NCI-H460 (cell line): ENCODE measurements at places on chromosomes 12 and 14. TPM values are rescaled to one million over a fixed set of nuclear protein-coding genes. Genes with fewer than 3 reads are reported as not detected.

GRCh38 chr12:107468182-107468581 lies 217.4 kb upstream of the PWP1 start:
- DNase-seq, result no peak

Gene ARMH4
- 0.23 and 1.2 TPM in 2 replicates for total RNA-seq

Gene BCL2L2
- total RNA-seq, result 21.2 and 25.9 TPM in 2 replicates

GRCh38 chr14:32250681-32251080 lies 47.6 kb upstream of the RNU6-8 start:
- DNase-seq, result no peak

Gene DHRS4L2
- total RNA-seq, result 19.4 and 21.7 TPM in 2 replicates

- DNase-seq, result no peak
These were observed 32.1 kb upstream of the STON2 start for GRCh38 chr14:81432219-81432661.

Gene TAS2R10
- total RNA-seq, result 0.25 TPM in 1 of 2 replicates, not detected in the other

- DNase-seq, result no peak
These were observed 70.4 kb downstream of the CHGA start for GRCh38 chr14:92993302-92993701.

Gene CRACR2A
- total RNA-seq, result 4.2 and 4.9 TPM in 2 replicates

DNA sequence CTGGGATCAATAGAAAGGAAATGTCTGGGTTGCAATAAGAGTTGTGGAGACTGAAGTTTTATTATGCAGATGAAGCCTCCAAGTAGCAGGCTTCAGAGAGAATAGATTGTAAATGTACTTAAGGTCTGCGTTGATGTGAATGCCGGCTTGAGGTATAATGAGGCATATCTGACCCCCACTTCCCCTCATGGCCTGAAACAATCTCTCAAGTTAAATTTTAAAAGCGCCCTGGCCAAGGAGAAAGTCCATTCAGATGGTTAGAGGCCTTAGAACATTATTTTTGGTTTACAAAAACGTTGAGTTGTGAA lies 28.3 kb upstream of the HIGD1C start:
- no peak for DNase-seq

Gene GALNT6
- total RNA-seq, result not detected in 2 replicates

DNA sequence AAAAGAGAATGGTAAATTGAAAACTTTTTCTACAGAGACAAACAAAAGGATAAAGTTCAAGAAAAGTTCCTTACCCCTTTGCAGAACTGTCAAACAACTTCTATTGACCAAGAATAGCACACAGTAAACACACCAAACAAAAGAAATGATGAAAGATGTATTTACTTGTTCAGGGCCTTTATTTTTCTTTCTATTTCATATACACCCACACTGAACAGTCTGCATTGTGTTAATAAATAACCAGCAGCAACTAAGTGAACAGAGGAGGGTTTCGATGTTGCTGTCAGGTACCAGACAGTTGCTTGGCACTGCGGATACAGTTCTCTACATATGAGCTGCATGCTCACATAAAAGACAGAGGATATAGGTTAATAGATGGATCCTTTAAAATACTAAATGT lies 122.1 kb downstream of the SOX5 start:
- DNase-seq, result no peak

GRCh38 chr14:49574038-49574437 lies 12.1 kb downstream of the RPS29 start:
- no peak for DNase-seq

Gene RAD52
- total RNA-seq, result 20.7 and 23.4 TPM in 2 replicates

GRCh38 chr14:99179946-99180345 lies 92.1 kb downstream of the BCL11B start:
- DNase-seq, result no peak

Gene TRHDE
- total RNA-seq, result not detected in 2 replicates

GRCh38 chr12:120925740-120926563 lies 21.8 kb upstream of the SPPL3 start:
- no peak for DNase-seq

Gene KRT4
- total RNA-seq, result not detected in 2 replicates

DNA sequence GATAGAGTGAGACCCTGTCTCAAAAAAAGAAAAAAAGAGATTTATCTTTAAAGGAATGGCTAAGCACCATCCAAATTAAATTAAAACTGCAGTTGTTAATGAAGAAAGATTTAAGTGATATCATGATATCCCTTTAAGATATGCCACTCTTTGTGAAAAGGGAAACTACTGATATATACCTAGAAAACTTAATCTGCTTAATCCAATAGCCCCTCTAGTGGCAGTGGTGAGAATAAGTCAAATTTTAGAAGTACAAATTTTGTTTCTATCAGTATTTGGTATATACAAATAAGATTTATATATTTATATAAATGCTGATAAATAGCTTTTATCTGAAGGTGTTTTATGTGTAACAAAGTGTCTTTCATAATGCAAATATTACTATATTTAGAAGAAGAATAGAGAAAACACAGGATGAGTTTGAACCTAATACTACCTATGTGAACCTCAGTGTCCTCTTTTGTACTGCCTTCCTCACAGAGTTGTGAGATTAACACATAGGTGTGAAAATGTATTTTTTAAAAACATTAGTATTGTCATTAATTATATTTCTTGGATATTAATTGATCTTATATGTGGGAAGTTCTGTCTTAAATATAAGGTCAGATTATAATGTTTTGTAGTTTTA lies 51.4 kb upstream of the GARIN2 start:
- DNase-seq, result peak; percentile 5

Gene MYF6
- not detected in 2 replicates for total RNA-seq

GRCh38 chr12:77167801-77168200 lies 102.4 kb upstream of the E2F7 start:
- DNase-seq, result no peak

GRCh38 chr14:41865894-41866293 lies 259.2 kb downstream of the LRFN5 start:
- no peak for DNase-seq

Gene NT5DC3
- 11.2 and 15.1 TPM in 2 replicates for total RNA-seq

Gene LRFN5
- total RNA-seq, result 0.84 and 0.95 TPM in 2 replicates

DNA sequence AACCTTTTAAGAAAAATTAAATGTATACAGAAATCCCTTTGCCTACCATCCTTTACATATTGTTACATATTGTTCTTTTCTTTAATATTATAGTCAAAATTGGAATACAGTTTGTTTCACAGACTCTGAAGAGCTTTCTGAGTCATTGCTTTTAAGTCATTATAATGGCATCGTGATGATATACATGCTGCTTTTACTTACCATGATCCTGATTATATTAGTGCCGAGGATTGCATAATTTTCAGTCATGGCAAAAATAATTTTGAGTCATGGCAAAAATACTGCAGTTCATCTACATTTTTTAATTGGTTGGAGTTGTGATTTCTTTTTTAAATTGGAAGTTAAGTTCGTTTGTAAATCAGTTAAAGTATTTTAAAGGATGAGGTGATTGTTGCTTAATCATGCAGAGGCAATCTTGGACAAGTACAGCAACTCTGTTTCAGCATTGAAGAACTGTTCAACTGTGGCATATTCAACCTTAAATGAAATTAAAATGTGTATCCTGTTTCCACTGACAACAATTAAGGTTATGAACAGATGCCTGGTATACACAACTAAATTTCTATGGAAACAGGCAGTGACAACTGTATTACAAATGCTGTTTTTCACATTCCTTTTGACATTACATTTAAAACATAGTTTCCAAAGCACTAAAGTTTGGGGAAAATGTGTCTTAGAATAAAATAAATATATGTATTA lies 142.3 kb downstream of the PCNX1 start:
- DNase-seq, result no peak

Gene PTPN21
- 3.8 and 5.0 TPM in 2 replicates for total RNA-seq

Gene CLEC1A
- not detected in 2 replicates for total RNA-seq

Gene CLEC4A
- total RNA-seq, result not detected in 2 replicates

- no peak for DNase-seq
These were observed 237.2 kb downstream of the EMP1 start for GRCh38 chr12:13433768-13434167.
